AG04450 (cell line): ENCODE measurements at places on chromosomes 3 and 15.

DNA sequence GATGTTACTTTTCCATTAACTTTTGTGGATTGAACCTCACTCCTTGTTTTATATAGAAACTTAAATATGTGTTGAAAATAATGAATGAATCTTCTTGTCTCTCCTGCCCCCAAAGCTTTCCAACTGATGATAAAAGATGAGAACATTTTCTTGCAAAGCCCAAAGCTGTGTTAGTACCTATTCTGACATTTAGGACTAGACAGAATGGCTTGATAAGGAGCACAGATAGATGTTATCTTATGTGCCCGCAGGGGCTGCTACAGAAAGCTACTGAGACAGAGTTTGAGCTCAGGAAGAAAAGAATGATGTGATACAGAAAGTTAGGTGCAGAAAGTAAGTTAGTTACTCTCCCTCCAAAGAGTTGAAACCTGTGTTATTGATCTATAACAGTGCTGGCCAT is 109.4 kb upstream of the ATP11B start:
- no peak for DNase-seq

DNA sequence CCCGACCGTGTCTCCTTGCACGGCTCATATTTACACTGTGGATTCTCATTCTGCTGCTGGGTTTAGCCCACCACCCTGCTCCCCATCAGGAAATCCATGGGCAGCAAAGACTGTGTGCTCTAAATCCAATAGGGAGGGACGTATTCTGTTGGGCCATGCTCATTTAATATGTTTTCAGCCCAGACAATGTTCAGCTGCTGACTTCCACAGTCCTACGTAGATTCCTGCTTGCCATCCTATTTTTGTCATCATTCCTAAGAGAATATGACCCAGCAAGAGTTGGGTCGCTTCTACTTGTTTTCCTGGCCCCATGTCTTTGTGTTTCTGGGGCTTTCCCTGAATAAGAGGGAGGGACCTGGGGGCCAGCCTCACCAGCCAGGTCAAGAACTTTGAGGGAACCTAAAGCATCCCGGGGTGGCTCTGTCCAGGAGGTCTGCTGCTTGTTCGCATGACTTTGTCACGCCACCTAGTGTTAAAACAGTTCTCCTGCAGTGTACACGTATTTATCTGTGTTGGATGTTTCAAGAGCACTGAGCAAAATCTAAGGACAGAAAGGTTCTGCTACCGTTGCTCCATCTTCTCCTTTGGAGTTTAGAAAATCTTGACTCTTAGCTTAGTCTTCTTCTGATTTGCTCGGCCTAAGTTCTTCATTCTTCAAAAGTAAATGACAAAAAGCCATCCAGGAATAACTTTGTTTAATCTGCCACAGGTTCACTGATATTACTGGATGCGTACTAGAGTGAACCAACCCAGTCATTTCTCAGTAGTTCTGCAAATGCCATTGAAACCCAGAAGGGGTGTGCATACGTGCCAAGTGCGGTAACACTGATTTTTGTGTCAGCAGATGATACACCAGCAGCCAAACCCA is 79.8 kb upstream of the NR2E3 start:
- peak; percentile 44 for DNase-seq

GRCh38 chr3:156218353-156218744 is 98.0 kb downstream of the KCNAB1 start:
- no peak for DNase-seq

DNA sequence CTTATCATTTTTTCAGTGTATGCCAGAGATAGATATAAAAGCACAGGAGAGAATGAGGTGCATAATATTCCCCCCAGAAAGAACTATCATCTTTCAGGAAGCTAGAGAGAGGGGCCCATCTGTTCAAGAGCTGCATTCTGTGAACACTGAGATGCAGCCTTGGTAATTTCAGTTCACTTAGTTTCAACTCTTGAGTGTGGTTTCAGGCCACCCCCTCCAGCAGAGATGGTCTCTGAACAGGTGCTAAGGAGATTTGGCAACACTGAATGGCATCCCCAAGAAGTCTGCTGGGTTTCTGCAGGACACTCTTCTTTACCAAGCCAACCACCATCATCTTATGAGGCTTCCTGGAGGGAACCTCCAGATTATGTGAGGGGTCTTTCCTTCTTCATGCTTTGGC is 30.4 kb upstream of the LIMD1 start:
- no peak for DNase-seq

GRCh38 chr3:12294885-12295580 is 6.2 kb downstream of the PPARG start:
- DNase-seq = peak; percentile 69

DNA sequence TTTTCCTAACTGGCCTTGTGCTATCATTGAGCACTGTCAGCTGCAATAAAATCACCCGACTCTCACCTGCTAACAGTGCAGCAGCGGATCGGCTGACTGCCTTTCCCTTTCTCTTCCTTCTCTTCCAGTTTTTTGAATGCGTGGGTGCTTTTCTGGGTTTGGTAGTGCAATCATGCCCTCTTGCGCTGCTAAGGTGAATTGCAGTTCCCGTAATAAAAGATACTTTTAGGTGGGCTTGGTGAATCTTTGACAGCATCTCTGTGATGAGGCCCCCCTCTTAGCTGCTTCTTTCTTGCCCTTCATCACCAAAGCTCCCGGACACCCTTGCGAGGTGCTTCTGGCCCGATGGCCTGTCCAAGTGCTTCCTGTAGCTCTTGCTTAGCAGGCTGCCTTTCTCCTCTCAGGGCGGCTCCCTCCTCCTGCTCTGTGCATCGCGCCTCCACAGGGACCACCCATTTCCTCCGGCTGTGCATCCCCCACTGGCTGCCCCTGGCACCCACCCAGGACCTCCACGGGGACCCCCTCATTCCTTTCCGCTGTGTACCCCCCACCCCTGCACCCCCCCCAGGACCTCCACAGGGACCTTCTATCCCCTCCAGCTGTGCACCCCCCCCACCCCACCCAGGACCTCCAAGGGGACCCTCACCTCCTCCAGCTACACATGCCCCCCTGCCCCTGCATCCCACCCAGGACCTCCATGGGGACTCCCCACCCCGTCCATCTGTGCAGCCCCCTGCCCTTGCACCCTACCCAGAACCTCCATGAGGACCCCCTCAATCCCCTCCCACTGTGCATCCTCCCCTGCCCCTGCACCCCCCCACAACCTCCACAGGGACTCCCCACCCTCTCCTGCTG is 50.8 kb upstream of the RPL32 start:
- DNase-seq = peak; percentile 32

GRCh38 chr3:187261541-187261969 is 30.0 kb downstream of the MASP1 start:
- peak; percentile 54 for DNase-seq

DNA sequence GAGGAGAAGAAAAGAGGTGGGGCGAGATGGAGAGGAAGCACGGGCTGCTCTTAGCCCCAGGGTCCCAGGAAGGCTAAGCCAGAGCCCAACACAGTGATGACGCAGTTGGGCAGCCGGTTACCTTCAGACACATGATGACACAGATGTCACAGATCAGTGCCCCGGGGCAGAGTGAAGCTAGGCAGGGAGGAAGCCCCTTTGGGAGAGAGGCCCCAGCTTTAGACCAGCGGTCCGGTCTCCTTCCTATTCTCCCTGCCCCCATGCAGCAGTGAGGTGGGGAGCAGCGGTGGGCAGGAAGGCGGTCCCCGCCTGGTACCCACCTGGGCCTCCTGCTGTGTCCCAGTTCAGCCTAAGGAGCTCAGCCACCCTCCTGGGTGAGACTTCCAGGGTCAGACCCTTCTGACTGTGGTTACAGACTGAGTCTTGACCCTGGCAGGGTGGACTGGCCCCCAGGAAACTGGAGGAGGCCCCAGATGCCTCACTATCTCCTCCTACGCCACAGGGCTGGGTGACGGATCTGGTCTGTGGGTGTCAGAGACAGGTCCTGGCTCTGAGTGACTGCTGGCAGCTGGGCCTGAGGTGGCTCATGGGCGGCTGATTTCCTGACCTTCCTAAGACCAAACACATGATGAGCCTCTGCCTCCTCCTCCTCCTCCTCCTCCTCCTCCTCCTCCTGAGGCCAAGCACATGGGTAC is 38.8 kb upstream of the LINGO1 start:
- no peak for DNase-seq

DNA sequence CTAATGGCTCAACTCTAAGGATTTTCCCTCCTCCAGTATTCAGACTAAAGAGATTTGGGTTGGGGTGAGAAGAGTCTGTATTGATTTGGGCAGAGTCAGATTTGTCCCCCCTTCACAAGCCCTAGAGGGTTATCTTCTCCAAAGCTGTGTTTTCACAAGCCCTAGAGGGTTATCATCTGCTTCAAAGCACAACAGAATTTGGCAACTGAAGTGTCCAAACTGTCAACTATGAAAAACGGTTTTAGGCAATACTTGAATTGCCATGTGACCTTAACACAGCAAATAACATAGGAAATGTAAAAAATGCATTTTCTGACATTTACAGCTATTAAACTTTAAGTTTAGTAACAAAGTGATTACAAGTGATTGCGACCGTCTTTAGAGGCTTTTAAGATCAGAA is 119.9 kb downstream of the IMPG2 start:
- no peak for DNase-seq

DNA sequence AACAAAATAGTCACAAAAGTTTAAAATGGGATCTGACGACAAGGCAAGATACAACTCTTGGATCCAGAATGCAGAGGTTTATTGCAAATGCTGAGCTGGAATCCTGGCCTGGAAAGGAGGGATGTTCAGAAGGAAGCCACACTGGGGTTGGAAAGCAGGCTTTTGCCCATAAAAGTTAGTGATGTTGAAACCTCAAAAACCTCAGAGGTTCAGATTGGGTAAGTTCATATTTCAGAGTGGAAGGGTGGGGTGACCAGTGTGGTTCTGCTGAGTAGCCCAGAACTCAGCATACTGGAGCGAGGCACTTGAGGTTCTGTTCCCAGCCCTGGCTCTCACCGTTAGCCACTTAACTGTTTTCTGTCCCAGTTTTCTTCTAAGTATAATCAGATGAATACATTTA is 114.0 kb upstream of the OSTN start:
- DNase-seq = no peak

GRCh38 chr15:35885870-35886269 is 339.9 kb upstream of the DPH6 start:
- DNase-seq = no peak

DNA sequence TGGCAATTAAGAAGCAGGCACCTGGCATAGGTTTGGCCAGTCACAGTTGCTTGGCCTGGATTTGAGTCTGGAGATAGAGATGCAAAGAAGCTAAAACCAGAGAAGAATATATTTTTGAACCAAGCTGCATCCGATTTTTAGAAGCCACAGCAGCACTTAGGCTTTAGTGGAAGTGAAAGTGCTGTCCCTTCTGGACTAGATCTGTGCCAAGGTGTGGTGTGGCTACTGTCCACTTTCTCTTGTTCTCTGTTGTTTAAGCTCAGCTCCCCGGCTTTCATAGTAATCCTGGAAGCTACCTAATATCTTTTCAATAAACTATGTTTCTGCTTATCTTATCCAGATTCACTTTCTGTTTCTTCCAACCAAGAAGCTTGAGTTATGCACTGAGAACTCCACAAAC is 183.4 kb upstream of the THRB start:
- DNase-seq = no peak

DNA sequence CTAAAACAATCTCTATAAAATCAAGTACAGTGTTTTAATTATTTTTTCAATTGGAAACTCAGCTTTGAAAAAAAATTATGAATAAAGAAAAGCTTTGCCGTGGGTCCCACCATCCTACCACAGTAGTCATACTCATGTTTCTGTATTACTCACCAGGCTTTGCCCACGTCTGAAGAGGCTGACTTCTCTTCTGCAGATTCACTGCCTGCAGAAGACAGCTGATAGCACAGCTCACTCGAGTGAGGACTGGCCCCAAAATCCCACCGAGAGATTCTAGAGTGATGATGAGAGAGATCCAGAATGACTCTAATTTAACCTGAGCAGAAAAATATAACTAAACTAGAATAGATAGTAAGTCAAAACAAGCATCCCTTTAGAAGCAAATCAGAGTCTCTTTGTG is 11.9 kb downstream of the C2CD4B start:
- DNase-seq = no peak

- DNase-seq = peak; percentile 65
Measured at GRCh38 chr15:82183121-82184031, 79.2 kb downstream of the EFL1 start.

DNA sequence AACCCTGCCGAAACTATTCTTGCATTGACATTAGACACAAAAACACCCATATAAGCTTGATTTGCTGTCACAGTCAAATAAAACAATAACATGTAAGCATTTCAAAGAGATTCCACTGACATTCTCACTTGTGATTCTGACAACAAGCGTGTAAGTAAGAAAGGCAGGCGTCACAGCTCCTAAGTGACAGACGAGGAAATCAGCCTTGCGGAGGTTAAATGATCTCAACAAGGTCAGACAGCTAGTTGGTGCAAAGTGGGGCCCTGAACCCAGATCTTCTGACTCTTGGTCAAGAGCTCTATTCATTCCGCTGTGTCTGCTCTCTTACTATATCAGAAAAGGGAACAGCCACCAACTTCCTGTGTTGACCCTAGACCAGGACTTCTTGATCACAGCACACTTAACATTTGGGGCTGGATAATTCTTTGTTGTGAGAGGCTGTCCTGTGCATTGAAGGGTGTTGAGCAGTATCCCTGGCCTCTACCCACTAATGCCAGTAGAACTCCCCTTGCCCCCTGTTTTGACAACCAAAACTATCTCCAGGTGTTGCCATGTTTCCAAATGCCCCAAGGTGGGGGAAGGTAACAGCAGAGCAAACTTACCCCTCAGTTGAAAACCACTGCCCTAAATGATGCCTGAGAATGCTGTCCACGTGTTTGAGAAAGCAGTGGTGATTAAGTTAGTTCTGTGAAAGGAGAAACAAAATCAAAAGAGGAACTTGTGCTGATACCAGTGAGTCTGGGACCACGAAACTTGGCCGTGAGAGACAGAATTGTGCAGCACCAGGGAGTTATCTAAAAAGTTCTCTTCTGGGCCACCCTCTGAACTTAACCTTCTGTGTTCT is 86.1 kb downstream of the LIPC start:
- no peak for DNase-seq

DNA sequence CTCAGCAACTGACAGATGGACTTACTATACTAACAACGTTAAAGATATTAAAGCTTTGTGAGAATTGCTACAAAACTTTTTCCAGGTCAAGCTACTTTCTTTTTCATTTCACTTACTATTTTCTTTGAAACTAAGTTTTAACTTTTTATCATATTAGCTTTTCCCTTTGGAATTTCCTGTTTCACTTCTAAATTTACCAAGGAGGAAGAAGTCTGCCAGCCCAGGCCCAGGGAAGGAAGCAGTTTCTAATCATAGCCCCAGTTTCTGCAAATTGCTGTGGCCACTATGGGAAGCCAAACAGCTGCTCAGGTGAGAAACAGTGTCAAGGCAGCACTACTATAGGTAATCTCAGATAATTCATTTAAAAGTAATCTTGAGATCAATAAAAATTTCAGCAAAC is 18.4 kb downstream of the CYFIP1 start:
- DNase-seq = no peak
